NCI-H1417 treated with DMSO at 0.1 percent for 48 hours (cell line): ENCODE measurements at places on chromosomes 13 and 19.

DNA sequence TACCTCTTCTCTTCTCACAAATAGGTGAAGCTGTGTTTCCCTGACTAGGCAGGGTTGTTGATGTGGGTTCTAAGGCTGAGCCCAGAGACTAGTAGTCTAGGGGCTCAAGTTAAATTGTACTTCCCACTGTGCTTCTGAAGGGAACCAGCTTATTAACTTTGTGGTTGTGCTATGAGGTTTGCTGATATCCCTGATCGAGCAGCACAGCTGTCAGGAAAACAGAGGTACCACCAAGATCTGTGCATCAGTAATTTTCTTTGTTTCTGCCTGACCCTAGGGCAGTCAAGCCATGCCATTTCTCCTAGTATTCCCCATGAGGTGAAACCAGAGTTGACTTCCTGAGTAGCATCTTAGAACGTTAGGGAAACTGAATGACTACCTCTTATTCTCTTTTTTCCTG is 853.8 kb upstream of the MIR17HG start:
- DNase-seq = no peak

- DNase-seq = no peak
Measured at GRCh38 chr13:37492075-37492474, 106.5 kb downstream of the POSTN start.

DNA sequence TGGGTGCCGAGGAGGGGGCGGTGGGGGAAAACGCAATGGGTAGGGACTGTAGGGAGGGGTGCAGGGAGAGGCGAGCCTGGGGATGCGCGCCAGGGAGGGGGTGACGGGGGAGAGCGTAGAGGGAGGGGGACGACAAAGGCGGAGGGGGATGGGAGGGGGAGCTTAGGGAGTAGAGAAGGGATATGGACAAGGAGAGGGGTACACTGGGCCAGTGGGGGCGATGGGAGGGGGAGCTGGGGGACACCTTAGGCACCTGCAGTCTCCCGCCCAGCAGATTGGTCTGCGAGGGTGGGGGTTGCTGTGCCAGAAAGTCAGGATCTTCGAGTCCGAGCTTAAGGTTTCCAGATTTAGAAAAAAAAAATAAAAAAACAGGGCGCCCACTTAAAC is 15.7 kb downstream of the CCDC124 start:
- DNase-seq = no peak

DNA sequence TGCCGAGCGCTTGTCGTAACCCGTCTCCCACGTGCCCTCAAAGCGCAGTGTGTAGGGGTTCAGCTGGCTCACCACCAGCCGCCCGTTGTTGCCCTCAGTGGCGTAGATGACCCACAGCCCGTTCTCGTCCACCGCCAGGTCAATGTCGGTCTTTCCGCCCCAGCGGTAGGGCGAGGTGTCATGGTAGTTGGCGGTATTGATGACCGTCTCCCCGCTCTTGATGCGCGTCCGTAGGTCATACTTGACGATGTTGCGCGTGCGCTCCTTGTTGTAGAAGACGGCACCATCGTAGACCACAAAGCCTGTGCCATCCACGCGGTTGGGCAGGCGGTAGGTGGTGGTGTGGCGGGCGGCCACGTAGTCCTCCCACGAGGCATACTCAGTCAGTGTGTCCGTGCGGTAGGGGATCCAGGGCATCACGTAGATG is 26.5 kb upstream of the ASF1B start:
- no peak for DNase-seq

GRCh38 chr19:289651-290371 is 1.4 kb downstream of the PLPP2 start:
- peak; percentile 98 for DNase-seq

DNA sequence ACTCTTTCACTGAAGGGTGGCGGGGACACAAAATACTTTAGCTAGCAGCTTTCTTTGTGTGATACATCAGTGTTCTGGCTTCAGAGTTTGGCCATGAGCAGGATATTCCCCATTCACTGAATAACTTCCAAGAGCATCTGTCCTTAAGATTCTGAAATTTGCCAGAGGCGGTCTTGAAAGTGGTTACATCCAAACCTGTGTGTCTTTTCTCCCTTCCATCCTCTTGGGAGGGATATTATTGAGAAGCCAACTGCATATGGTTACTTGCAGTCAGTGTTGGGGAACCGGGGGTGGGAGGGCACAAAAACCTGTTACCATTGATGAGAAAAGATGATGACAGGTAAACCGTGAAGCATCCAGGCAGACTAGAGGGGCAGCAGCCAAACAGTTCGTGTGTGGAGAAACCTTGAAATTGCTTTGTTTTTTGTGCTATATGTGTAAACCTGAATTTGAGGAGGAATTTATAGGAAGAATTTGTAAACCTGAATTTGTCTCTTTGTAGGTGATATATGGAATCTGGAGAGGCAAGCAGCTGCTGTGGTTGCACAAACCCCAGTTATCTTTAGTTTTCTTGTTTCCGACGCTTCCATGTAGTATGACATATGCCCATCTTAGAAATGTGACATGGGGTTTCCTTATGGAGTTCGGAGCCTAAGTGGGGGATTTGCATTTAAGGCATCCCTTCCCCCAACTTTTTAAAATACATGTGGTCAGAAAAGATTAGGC is 104.8 kb downstream of the WDFY2 start:
- no peak for DNase-seq

GRCh38 chr13:101512650-101513049 is 60.2 kb downstream of the ITGBL1 start:
- no peak for DNase-seq

- DNase-seq = no peak
Measured at GRCh38 chr19:1063030-1063908, 3.7 kb upstream of the ARHGAP45 start.

DNA sequence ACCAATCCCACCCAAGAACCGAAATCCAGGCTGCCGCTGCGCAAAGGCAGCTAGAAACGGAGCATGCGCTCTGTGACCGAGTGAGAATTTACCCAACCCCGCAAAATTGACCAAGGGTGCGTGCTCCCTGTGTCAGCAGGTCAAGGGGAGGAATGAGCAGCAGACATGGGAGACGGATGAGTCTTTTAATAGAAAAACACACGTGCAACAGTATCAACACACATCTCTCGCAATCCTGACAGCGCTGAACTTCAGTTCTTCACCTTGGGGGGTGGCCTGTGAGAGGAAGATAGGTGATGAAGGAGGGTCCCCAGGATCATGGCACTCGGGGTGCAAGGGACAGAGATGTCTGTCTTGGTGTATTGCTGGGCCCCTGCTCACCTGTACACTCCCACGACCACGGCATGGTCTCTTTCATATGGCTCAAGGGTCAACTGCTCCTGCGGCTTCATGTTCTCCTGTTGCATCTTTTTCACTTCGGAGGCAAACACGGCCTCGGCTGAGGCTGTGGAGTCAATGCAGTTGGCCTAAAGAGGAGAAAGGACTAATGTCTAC is 402 bp upstream of the DYRK1B start:
- DNase-seq = no peak

DNA sequence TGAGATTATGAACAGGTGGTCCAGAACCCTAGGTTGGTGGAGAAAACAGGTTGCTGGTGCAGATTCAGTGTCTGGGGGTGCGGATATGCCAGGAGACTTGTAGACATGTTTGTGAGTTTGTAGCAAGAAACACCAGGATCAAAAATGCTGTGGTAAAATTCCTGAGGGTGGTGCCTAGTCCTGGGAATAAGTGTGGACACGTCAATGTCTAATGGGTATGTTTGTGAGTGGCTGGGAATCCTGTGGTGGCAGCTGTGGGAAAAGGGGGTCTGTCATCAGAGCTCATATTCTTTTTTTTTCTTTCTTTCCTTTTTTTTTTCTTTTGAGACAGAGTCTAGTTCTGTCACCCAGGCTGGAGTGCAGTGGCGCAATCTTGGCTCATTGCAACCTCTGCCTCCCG is 7.2 kb downstream of the ZNF708 start:
- no peak for DNase-seq

DNA sequence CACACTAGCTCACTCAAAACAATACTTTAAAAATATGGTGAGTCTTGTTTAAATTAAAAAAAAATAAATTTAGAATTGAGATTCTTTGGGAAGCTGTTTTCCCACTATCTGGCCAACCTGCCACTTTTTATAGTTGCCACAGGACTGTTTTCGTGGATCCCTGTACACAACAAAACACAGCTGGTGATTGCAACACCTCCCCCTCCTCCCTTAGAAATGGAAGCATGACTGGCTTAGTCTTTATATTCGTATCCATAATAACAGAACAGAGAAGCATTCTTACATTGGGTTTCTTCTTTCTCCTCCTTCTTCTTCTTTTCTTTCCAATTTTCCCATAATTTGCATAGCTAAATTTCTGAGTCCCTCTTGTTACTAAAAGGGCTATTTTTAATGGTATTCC is 79.5 kb upstream of the GJB6 start:
- DNase-seq = no peak

DNA sequence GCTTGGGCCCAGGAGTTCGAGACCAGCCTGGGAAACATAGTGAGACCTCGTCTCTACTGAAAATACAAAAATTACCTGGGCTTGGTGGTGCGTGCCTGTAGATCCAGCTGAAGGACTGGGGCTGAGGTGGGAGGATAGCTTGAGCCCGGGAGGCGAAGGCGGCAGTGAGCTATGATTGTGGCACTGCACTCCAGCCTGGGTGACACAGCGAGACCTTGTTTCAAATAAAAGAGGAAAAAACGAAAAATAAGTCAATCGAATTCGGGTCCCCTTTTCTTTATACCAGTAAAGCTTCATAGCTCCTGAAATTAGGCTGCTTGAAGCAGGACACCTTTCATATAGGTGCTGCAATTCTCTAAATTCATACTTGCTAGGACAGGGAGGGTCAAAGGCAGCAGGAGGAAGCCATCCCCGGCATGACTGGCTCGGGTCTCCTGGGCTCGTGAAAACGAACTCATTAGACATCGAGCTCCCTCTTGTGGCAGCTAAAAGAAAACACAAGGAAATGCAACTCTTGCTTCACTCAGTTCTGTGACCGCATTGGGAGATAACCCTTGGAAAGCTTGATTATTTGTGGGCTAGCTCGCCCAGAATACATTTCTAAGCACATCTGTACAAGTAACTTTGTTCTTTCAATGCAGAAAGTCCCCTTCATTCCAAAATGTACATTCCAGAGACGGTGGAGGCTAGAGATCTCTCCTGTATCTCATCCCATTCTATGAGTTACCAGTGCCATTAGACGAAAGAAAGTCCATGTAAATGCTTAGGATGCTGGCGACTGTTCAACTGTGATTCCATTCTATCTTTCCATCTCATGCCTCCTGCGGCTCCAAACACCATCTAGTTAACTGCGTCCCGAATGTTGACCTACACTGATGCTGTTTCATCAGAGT is 16.8 kb downstream of the FPR2 start:
- no peak for DNase-seq

- no peak for DNase-seq
Measured at GRCh38 chr13:68970532-68970931, 1137.1 kb upstream of the ATXN8OS start.

DNA sequence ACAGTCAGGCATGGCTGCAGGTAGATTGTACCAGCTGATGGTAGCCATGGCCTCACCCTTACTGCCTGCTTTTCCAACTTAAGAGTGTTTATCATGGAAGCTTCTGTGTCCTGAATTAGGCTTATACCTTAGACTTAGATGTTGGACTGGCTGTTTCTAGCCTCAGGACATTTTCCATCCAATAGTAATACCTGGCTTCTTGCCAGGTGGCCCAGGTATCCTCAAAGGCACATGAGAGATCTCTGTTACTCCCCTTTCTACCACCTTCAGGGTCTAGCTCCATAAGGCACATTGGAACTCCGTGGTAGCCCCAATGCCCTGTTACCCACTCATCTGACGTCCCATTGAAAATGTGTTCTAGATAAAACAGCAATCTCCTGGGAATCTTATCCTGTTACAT is 407.5 kb downstream of the SPRY2 start:
- DNase-seq = no peak

DNA sequence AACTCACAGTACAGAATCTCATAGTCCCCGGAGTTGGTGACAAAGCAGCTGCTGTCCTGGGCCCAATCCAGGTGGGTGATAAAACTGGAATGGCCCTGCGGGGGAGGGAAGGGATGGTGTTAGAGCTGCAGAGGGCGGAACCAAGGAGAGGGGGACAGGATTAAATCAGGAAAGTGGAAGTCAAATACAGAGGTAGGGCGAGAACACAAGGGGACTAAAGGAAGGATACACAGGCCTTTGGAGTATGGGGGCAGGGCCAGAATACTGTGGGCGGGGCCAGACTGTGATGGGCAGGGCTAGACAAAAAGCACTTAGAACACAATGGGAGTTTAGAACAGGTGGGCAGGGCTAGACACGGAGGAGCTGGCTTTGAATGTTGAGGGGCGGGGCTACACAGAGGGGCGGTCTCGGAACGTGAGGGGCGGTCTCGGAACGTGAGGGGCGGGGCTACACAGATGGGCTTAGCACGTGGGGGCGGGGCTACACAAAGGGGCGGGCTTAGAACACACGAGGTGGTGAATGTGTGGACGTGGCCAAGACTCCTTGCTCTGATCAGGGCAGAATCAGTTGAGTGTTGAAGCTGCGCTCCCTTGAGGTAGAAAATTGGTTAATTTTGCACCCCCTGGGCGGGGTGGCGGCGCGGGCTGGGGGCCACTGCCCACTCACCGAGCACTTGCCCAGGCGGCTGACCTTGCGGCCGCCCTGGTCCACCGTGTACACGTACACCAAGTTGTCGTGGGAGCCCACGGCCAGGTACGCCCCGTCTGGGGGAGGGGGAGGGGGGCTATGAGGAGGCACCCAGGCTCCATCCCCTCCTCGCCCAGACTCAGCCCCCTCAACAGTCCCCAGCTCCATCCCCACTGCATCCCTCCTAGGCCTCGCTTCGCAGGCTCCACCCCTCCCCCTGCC is 14.0 kb upstream of the GPR4 start:
- no peak for DNase-seq

DNA sequence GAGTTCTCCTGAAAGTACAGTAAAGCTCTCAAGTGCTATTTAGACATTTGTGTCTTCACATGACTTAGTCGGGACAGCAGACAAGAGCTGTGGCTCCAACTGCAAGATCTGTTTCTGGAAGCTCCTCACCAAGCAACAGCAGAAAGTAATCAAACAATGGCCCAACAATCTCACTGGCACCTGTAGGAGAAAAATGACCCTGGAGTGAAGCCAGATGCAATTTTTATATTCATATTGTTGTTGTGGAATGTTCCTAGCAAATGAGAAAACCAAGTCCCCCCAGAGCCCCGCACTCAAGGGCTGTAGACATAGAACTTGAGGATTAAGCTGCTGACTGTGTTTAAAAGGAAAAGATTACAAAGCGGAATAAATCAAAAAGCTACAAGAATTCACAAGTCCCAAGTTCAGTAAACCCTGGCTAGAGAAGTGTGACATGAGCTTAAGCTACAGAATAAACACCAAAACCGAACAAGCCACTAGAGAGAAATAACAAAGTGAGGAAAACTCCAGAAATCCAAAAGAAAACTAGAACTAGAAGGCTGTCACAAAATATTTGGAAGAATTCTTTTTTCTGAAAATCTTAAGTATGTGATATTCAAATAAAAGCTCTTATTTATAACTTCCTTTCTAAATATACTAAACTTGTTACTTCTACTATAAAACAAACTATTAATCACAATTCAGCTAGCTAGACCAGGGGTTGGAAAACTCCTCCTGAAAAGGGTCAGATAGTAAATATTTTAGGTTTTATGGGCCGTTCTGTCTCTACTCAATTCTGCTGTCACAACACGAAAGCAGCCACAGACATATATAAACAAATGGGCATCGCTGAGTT is 454.5 kb downstream of the SUCLA2 start:
- DNase-seq = no peak
